Activated naive CD4-positive, alpha-beta T cell (primary cell): ENCODE measurements at places on chromosomes 3 and 15.

- no peak for DNase-seq
Observed at GRCh38 chr15:34514251-34514670, 69.2 kb downstream of the GOLGA8B start.

DNA sequence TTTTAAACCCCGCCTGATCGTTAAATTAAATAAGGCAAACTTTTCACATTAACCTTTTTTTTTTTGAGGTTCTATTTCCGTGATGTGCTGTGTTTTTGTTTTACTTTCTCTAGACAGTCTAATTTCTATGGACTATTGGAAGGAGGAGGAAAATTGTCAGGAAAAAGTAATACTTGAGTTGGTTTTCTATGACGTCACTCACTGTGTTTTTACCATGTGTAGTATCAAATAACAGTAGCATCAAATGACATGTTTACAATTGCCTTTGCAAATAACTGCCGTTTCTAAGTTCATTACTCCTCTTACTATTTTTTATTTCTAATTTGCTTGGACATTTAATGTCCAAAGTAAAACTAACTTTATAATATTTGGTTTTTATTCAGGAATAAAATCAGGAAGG lies 32.3 kb downstream of the MYO1E start:
- DNase-seq, result no peak

DNA sequence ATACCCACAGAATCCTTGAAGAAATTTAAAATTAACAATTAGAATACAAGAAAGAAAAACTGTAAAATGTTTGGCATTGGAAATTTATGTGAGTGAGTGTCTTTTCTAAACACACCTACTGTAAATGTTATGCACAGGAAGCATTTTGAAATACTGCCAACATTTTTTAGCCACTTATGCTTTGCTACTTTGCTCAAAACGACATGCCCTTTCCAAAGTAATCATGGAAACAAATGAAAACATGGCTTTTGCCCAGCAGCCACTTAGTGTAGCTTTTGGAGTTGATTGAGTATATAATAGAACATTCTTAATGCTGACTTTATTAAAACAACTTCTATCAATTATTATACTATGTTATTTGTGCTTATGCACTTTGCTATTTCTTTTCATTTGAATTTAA lies 823.0 kb downstream of the CADM2 start:
- no peak for DNase-seq

DNA sequence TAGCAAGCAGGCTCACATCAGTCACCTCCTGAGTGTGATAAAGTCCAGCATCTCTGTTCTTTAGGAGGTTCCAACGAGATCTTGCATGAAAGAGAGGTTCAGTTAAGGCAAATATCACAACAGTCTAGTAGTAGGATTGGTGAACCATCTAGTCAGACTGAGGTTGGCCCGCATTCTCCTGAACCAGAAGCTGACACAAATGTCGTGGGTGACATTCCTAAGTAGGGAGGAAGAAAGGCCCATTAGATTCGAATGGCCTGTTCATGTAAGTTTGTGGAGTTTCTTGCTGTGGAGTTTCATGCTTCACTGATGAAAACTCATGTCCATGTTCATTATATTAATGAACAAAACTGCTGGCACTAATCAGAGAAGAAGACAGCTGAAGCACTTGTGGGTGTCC lies 66.7 kb upstream of the XCR1 start:
- no peak for DNase-seq

GRCh38 chr15:101151288-101151687 lies 100.6 kb downstream of the CHSY1 start:
- DNase-seq, result no peak

DNA sequence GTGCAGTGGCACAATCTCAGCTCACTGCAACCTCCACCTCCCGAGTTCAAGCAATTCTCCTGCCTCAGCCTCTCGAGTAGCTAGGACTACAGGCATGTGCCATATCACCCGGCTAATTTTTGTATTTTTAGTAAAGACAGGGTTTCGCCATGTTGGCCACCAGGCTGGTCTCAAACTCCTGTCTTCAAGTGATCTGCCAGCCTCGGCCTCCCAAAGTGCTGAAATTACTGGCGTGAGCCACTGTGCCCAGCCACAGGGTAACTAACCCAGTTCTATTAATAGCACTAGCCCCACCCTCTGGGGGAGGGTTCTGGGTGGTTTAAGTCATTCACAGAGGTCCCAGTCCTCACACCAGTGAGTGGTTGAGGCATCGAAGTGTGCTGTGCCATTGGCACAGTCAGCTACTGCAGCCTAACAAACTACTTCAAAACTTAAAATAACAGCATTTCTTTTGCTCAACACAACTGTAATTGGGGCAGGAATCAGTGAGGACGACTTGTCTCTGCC lies 44.0 kb downstream of the RHCG start:
- DNase-seq, result no peak

DNA sequence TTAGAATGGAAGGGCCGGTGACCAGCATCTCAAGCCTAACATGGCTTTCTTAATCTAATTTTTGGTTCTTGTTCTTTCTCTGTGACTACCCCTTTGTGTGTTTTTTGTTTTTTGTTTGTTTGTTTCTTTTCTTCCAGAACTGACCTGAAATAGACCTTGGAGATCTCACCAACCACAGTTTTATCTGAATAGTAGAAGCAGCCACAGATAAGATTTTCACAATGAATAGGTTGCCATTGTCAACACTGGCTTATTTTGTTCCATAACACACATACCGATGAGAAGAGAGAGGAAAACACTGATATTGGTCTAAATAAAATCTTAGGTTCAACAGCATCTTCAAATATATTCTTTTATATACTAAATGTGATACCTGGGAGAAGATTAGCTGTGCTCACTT lies 11.5 kb downstream of the ILDR1 start:
- DNase-seq, result no peak

DNA sequence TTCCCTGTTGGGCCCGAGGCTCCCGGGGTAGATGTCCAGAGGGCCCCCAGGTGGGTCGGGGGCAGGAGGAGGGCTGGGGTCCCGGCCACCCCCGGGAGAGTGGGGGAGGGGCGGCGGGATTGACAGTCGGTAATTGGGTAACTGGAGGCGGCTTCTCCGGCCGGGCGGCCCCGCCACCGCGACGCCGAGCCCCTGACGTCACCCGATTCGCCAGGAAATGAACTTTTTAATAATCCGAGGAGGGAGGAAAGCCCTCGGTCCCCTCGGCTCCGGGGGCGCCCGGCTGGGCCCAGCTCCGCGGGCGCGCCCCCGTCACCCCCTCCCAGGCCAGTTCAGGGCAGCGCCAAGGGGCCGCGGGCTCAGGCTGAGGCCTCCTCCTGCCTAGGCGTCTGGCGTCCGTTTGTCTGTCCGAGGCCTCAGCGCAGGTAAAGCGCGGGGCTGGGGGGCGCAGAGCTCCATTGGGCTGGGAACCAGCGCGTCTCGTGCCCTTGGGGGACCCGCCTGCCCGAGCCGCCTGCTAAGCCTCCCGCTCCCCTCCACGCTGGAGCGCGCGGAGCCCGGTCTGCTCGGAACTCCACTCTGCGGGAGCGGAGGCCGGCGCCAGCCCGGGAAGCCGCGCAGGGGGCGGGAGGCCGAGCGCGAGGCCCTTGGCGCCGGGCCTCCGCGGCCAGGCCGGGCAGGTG lies 3.9 kb downstream of the GATA2 start:
- DNase-seq, result no peak

DNA sequence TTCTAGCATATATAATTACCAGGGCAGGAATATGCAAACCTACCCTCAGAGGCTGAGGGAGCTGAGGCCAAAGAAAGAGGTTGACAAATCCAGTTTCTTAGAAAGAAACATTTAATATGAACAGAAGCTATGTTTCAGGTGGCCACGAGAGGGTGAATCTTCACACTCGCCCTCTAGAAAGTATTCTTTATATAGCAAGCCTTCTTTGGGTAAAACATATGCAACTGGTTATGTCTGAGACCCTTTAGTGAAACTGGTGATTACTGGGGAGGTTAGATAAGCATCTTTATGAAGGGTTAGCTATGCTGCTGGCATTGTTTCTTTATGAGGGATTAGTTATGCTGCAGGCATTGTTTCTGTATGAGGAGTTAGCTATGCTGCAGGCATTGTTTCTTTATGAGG lies 50.7 kb upstream of the GOLGA6L2 start:
- DNase-seq, result no peak

GRCh38 chr3:54356261-54357045 lies 234.1 kb downstream of the CACNA2D3 start:
- no peak for DNase-seq

- DNase-seq, result no peak
Observed at GRCh38 chr3:148615382-148615781, 82.3 kb upstream of the AGTR1 start.

GRCh38 chr3:102979191-102979590 lies 544.4 kb downstream of the ZPLD1 start:
- DNase-seq, result no peak

DNA sequence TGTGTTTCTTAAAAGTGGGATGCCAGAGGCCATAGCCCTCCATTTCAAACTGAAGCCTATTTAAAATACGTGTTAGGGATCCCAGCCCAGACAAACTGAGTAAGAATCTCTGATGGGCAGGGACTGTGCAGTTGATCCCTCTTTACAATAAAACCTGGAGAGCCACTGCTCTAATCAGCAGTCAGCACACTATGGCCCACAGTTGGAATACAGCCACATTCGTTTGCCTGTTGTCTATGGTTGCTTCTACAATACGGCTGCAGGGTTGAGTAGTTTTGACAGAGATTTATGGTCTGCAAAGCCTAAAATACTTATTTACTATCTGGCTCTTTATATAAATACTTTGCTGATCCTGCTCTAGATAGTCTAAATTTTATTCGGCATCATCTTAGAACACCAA lies 32.4 kb downstream of the TJP1 start:
- no peak for DNase-seq

GRCh38 chr3:119663885-119664284 lies 3.5 kb upstream of the POPDC2 start:
- no peak for DNase-seq

GRCh38 chr3:116238846-116239565 lies 206.3 kb downstream of the LSAMP start:
- no peak for DNase-seq

- DNase-seq, result no peak
Observed at GRCh38 chr3:143605233-143605950, 242.9 kb downstream of the SLC9A9 start.

- no peak for DNase-seq
Observed at GRCh38 chr15:73075160-73075859, 23.0 kb downstream of the NEO1 start.

GRCh38 chr3:4355401-4356219 lies 52.4 kb downstream of the SETMAR start:
- DNase-seq, result no peak

GRCh38 chr3:17088602-17089313 lies 204.0 kb downstream of the PLCL2 start:
- DNase-seq, result no peak

GRCh38 chr3:16313886-16314645 lies 49.1 kb downstream of the OXNAD1 start:
- DNase-seq, result no peak

DNA sequence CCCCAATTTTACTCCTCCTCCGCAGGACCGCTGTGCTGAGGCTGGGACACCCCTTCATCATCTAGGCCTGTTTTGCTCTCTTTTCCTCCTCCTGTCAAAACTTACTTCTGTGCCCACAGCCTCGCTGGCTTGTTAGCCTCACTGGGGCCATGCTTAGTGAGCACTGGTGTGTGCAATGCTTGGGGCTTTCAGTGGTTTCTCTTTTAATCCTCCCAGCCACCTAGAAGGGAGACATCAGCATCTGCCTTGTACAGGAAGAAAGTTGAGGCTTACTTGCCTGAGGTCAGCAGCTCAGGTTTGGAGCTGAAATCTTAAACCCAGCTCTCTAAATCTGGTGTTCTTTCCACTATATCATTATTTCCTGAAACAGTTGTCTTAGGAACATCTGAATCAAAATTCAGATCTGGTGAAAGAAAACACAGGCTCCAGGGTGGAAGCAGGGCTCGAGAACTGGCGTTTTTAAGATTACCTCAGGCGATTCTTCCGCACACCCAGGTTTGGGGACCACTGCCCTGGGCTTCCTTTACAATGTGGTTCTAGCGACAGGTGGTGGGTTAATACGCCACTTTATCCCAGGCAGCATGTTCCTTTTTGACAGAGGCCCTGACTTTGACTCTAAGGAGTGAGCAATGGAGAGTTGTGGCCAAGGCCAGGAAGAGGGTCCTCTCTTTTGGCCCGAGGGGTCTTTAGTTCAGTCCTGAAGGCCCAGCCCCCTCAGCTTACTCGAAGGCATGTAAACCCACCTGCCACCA lies 3.8 kb downstream of the THSD4 start:
- DNase-seq, result no peak

- DNase-seq, result no peak
Observed at GRCh38 chr3:114241262-114241661, 3.9 kb upstream of the ZNF80 start.

GRCh38 chr3:56303487-56303886 lies 164.8 kb downstream of the ERC2 start:
- no peak for DNase-seq

DNA sequence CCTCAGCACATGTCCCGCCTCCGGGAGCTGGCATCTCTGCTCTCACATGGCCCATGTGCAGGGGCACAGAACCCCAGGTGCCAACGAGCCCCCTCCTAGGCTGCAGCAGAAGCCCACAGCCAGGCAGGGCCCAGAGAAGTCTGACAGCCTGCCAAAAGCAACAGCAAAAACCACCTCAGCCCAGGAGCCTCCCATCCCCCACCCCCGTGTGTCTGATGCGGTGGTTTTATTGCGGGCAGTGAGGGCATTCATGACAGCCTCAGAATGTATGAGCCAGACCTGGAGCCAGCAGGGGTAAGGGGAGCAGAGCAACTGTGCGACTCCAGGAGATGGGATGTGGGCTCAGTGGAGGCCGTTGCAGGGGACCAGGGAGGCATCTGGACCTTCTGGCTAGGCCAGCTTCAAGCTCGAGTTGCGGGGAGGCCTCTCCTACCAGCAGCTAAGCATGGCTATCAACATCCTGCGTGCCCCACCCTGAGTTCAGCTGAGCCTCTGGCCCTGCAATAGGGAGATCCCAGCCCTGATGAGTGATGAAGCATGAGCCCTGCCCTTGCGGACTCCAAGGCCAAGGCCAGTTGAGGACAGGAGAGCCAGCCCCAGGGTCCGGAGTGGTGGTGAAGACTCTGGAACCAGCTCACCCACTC lies 52.5 kb downstream of the CYP11A1 start:
- DNase-seq, result no peak

DNA sequence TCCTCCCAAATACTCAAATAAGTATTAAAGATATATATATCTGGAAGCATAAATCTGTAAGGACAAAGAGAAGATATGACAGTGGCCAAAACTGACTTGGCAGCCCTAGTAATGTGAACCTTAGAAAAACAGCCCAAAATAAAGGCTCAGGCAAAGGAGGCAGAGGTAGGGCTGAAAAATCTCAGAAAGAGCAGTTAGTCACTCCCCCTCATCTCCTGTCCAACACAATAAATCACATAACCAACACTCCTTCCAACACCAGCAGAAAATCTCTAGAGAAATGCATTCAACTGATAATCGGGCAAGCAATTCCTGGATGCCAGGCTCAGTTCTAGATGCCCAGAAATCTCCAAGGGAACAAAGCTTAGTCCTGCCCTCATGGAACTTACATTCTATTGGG lies 22.1 kb upstream of the CHRM5 start:
- no peak for DNase-seq
